ENCODE measurements at places on chromosomes 7 and 10. TPM values are rescaled to one million over a fixed set of nuclear protein-coding genes. Genes with fewer than 3 reads are reported as not detected.
A peak's percentile ranks its signal among the peaks of the same experiment; 100 is the strongest.

DNA sequence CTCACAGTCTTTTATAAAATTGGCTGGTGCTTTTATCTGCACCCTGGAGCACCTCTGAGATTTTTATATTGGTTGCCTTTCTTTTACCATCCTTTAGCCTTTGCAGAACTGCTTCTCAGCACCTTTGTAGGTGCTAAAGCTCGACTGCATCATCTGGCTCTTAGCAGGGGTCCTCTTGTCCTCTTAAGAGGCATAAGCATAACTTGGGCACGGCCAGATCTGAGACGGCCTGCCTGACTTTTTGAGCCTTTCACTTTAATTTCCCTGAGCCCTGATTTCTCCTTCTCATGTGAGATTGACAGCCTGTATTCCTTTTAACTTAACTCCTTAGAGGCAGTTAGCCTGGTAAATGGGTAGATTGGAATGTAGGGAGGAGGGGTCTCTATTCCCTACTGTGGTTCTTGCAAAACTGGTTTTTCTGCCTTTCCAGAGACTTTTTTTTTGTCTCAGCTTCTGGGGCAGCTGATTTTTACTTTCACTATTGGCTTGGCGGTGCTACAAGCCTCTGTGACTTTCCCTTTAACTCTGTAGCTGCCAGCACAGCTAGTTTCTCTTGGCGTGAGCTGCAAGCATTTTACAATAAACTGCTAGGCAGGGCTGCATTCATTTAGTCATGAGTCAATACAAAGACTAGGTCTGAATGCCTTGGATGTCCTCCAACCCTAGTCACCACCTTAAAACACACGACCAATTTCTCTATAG, 24.0 kb downstream of the ZPBP start:
- peak; percentile 68 for DNase-seq
- peaks cover 4% of the 10 kb centered on the region for H3K27me3 ChIP-seq
- H3K27ac ChIP-seq: peak overlapping the region; percentile 16
- peaks cover 20% of the 10 kb centered on the region for H3K4me1 ChIP-seq
- H3K36me3 ChIP-seq: no peaks in the 10 kb centered on the region

- peak; percentile 64 for DNase-seq
- no peaks in the 10 kb centered on the region for H3K4me1 ChIP-seq
- H3K36me3 ChIP-seq: no peaks in the 10 kb centered on the region
- H3K4me3 ChIP-seq: no peak overlapping the region
- no peak overlapping the region for H3K27ac ChIP-seq
Measured at GRCh38 chr10:28393956-28394568, 91.2 kb upstream of the MPP7 start.

The C7orf57 gene
- not detected for total RNA-seq

- no peaks in the 10 kb centered on the region for H3K36me3 ChIP-seq
- no peak overlapping the region for H3K27ac ChIP-seq
- no peak overlapping the region for H3K4me3 ChIP-seq
- H3K4me1 ChIP-seq: no peaks in the 10 kb centered on the region
- DNase-seq: no peak
- no peaks in the 10 kb centered on the region for H3K27me3 ChIP-seq
Measured at GRCh38 chr10:62502995-62503613, 128.9 kb downstream of the ZNF365 start.

- H3K27me3 ChIP-seq: no peaks in the 10 kb centered on the region
- no peaks in the 10 kb centered on the region for H3K4me1 ChIP-seq
- no peak overlapping the region for H3K4me3 ChIP-seq
Measured at GRCh38 chr10:75067272-75067671, 44.2 kb upstream of the SAMD8 start.

DNA sequence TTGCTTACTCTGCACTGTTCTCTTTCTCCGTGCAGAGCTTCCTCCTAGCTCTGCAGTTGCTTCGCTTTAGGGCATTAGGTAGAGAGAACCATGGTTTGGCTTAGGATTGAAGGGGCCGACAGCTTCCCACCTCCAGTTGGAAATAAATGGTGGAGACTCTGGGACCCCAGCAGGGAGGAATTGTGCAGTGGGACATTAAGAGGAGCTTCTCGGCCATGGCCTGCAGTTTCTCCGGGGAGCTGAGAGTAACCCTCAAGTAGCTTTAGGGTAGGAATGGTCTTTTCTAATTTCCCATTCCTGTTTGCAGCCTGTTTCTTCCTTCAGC, 1.2 kb downstream of the SUFU start:
- DNase-seq: no peak
- H3K4me1 ChIP-seq: peaks cover 38% of the 10 kb centered on the region
- H3K36me3 ChIP-seq: peaks cover 22% of the 10 kb centered on the region
- H3K27ac ChIP-seq: peak overlapping the region; percentile 30

DNA sequence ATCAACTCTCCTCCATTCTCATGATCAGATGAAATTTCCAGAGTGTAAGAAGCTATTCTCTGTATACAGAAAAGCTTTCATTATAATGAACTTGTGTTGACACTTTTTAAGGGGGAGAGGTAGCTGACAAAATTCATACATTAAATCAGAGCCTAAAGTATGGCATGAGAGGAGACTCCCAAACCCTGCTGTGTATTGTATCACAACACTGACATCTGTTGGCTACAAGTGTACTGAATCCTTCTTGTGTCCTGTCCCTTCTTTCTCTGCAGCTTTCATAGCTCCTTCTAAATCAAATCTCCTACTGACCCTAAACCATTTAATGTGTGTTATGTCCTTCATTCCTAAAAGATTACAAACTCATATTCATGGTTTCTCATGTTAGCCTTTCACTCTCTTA, 70.9 kb downstream of the GCC1 start:
- no peak overlapping the region for H3K4me3 ChIP-seq
- H3K36me3 ChIP-seq: no peaks in the 10 kb centered on the region
- peak; percentile 56 for DNase-seq
- no peak overlapping the region for H3K27ac ChIP-seq
- no peaks in the 10 kb centered on the region for H3K4me1 ChIP-seq

DNA sequence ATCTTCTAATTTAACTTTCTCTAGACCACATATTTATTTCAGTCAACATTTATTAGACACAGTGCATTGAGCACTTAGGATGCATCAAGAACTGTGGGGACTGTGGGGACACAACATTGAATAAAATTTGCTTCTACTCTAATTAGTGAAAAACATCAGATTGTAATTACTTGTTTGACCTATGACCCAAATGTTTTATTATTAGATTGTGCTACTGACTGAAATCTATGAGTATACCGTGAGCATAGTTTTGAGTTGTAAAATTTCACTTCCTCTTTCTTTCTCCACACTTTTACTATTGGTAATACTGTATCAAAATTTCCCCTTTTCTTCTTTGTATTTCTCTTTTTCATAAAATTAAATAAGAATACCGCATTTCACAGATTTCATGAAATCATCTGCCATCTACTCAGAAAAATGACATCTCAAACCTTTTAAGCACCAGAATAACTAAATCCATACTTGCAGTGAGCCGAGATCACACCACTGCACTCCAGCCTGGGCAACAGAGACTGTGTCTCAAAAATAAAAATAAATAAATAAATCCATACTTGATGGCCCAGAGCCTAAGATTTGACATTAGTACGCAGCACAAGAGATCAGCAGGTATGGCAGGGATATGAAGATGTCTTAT, 25.4 kb upstream of the INPP5F start:
- no peaks in the 10 kb centered on the region for H3K36me3 ChIP-seq
- no peaks in the 10 kb centered on the region for H3K27me3 ChIP-seq

The LAMB1 gene
- 0.52 TPM for total RNA-seq

DNA sequence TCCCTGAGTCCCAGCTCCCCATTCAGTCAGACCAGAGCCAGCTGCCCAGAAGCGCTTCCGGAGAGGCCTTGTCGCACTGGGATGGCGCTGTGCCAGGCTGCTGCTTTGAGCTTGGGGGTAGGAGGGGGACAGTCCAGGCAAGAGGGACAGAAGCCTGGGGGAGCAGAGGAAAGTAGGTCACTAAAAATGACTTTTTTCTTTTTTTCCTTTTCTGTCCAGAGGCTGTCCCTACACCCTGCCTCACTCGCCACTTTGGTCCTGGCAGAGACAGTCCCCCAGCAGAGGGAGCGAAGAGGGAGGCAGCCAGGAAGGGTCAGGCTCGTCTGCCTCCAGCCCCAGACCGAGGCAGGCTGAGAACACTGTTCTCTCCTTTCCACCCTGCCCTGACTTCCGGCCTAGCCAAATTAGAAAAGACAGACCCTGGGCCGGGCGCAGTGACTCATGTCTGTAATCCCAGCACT, 15.8 kb upstream of the TRIM8 start:
- H3K27me3 ChIP-seq: no peaks in the 10 kb centered on the region
- H3K4me1 ChIP-seq: peaks cover 13% of the 10 kb centered on the region
- no peak overlapping the region for H3K4me3 ChIP-seq
- peaks cover 3% of the 10 kb centered on the region for H3K36me3 ChIP-seq

DNA sequence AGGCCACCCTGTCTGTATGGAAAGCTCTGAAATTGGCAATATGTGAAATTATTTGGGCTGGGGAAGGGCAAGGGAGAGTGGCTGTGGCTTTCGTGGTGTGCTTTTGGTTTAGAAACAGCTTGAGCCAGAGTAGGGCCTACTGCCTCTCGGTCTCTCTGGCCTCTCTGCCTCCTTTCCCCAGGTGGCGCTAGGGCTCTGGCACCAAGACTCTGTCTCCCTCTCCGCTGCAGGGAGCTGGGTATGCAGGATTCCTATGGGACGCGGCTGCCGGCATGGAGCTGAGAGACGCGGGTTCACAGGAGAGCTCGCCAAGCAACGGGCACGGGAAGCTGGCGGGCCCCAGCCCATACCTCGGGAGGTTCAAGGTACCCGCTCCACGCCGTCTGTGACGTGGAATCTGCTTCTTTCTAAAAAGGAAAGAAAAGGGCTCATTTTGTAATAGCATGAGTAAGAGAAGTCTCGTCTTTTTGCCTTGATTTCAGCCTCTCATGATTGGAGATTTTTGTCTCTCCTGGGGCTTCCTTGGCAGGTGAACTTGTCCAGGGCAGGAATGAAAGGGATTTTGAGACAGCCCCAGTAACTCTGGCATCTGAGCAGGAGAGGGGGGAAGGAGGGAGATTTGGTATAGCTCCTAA, 105.1 kb upstream of the ANLN start:
- no peaks in the 10 kb centered on the region for H3K36me3 ChIP-seq
- no peaks in the 10 kb centered on the region for H3K27me3 ChIP-seq
- no peak overlapping the region for H3K27ac ChIP-seq

The C10orf105 gene
- total RNA-seq: 0.52 TPM

The HTRA1 gene
- not detected for total RNA-seq

The CTAGE8 gene
- not detected for total RNA-seq

The BEND7 gene
- 0.35 TPM for total RNA-seq

- H3K4me3 ChIP-seq: no peak overlapping the region
- no peaks in the 10 kb centered on the region for H3K27me3 ChIP-seq
- no peaks in the 10 kb centered on the region for H3K4me1 ChIP-seq
- H3K36me3 ChIP-seq: no peaks in the 10 kb centered on the region
- no peak for DNase-seq
Measured at GRCh38 chr7:68235937-68236336, 1239.3 kb downstream of the TYW1 start.

The CALML5 gene
- not detected for total RNA-seq

The CFTR gene
- total RNA-seq: not detected

GRCh38 chr10:97136756-97137155, 49.0 kb downstream of the SLIT1 start:
- no peak overlapping the region for H3K27ac ChIP-seq
- H3K36me3 ChIP-seq: no peaks in the 10 kb centered on the region
- H3K4me3 ChIP-seq: no peak overlapping the region
- H3K4me1 ChIP-seq: no peaks in the 10 kb centered on the region
- no peak for DNase-seq

DNA sequence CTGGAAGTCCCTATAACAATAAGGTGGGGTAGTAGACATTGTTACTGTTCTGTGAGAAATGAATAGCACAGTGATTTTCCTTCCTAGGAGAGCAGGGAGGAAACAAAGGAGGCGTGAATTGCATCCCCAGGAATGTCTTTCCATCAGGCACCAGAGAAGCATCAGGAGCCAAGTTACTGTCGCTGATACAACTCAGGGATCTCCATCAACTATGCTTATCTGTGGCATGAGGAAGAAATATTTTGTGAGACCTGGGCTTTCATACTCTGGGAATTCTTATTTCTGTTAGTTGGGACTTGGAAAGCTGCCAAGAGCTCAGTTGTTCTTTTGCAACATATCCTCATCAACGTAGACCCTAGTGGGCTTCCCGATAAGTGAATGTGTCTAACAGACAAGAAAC, 622.3 kb downstream of the SUGCT start:
- H3K27ac ChIP-seq: no peak overlapping the region
- no peak for DNase-seq

The PRLHR gene
- total RNA-seq: not detected

DNA sequence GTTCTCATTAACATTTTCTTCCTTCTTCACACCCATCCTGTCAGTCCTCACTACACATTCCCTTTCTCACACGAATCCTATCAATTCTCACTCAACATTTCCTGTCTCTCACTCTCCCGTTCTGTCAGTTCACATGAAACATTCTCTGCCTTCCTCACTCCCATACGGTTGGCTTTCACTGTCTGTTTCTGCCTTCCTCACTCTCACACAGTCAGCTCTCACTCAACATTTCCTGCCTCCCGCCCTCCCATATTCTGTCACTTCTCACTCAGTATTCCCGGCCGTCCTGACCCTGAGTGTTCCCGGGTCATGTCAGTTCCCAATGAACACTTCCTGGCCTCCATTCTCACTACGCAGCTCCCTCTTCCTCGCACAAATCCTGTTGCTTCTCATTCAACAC, 61.5 kb downstream of the DYNC2I1 start:
- H3K4me1 ChIP-seq: no peaks in the 10 kb centered on the region
- no peaks in the 10 kb centered on the region for H3K27me3 ChIP-seq
- no peak overlapping the region for H3K4me3 ChIP-seq
- DNase-seq: no peak

DNA sequence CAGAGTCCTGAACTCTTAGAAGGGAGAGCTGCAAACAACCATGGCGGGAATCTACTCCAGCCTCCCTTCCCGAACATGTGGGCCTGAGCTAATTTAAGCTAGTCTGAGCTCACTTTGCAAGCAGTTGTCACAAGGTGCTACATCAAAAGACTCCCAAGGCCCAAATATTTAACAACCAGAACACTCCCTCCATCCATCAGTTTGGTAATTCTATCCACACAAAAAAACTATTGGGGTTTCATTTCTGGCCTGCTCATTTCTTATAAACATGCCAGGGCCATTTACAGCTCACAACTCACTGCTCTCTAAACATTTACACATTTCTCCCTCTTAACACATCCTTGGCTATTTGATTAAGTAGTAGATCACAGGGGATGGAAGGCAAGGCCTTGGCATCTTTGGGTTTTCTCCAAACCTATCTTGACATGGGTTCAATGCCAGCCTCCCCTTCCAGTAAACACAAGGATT, 263.4 kb downstream of the KCNMA1 start:
- no peaks in the 10 kb centered on the region for H3K4me1 ChIP-seq
- H3K27ac ChIP-seq: no peak overlapping the region
- no peak overlapping the region for H3K4me3 ChIP-seq
- no peaks in the 10 kb centered on the region for H3K27me3 ChIP-seq
- DNase-seq: no peak
- H3K36me3 ChIP-seq: no peaks in the 10 kb centered on the region

- no peak overlapping the region for H3K27ac ChIP-seq
- H3K36me3 ChIP-seq: no peaks in the 10 kb centered on the region
- H3K4me3 ChIP-seq: no peak overlapping the region
Measured at GRCh38 chr10:37490266-37490665, 364.9 kb downstream of the ANKRD30A start.

All from CD4-positive, CD25-positive, alpha-beta regulatory T cell (primary cell).